Esophagus mucosa (tissue), 1 donor: ENCODE measurements at places on chromosomes 5 and 9. TPM values are rescaled to one million over a fixed set of nuclear protein-coding genes. Genes with fewer than 3 reads are reported as not detected.

The PTGDS gene
- total RNA-seq: 18.4 TPM

The TLE1 gene
- total RNA-seq: 12.0 TPM

The LRRC70 gene
- total RNA-seq: 0.16 TPM

The FREM1 gene
- 0.20 TPM for total RNA-seq

The PPP3R2 gene
- not detected for total RNA-seq

The SPRY4 gene
- total RNA-seq: 2.6 TPM

The SLC6A18 gene
- not detected for total RNA-seq

The SLC23A1 gene
- 0.28 TPM for total RNA-seq

The OTULIN gene
- 26.1 TPM for total RNA-seq

The PRSS3 gene
- total RNA-seq: 107 TPM

The AQP7 gene
- total RNA-seq: 1.7 TPM

DNA sequence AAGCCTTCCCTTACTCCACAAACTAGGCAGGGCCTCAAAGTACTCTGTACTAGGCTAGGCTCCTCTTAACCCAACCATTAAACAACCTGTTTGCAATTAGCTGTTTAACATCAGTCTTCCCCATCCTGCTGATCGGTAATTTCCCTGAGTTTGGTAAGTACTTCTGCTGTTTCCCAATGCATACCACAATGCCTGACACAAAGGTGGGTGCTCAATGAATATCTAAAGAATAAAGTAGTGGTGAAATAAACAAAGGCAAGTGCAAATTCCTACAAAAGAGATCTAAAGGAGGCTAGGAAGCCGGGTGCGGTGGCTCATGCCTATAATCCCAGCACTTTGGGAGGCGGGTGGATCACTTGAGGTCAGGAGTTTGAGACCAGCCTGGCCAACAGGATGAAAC is 25.0 kb downstream of the FBXW2 start:
- no peak for ATAC-seq

GRCh38 chr9:2622461-2623287 is 1.1 kb downstream of the VLDLR start:
- ATAC-seq: peak; percentile 24

GRCh38 chr5:135079099-135079681 is 45.2 kb upstream of the PITX1 start:
- ATAC-seq: no peak

GRCh38 chr5:77867194-77867691 is 91.1 kb upstream of the TBCA start:
- no peak for ATAC-seq

DNA sequence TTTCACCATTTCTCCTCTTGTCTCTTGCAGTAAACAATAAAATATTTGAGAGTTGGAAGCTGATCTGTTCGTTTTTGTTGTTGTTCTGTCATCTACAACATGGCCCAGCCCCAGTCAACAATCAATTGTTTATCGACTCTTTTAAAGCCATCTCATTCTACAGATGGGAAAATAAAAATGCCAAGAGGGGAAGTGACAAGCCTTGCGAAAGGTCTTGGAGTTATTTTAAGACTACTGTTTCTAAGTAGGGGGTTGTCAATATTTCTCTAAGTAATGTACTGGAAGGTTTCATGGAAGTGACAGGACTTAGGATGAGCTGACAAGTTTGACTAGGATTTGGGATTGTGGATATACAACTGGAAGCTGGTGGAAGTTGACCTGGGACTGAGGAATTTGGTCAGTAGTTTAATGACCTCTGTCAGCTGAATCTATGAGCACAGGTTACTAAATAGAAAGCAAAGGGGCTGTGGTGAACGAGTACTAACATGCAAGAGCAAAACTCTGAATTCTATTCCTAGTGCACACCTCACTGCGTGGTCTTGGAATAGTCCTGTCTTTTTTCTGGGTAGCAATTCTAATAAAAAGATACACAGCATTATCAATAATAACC is 57.5 kb upstream of the ADRB2 start:
- no peak for ATAC-seq

DNA sequence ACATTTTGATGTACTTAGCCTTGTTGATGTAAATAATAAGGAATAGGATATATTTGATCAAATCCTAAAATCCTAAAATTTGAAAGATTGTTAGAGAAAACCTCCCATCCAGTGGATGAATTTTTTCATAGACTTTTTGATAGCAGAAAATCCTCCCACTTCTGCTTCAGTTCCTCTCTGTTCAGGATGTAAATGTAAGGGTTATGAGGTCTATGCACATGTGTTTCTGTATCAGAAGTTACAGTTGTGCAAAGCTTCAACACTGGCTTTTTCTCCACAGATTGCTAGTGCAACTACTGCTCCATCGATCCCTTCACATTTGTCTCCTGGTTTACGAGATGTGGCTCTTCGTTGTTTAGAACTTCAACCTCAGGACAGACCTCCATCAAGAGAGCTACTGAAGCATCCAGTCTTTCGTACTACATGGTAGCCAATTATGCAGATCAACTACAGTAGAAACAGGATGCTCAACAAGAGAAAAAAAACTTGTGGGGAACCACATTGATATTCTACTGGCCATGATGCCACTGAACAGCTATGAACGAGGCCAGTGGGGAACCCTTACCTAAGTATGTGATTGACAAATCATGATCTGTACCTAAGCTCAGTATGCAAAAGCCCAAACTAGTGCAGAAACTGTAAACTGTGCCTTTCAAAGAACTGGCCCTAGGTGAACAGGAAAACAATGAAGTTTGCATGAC is 16.0 kb upstream of the SETD9 start:
- ATAC-seq: no peak

DNA sequence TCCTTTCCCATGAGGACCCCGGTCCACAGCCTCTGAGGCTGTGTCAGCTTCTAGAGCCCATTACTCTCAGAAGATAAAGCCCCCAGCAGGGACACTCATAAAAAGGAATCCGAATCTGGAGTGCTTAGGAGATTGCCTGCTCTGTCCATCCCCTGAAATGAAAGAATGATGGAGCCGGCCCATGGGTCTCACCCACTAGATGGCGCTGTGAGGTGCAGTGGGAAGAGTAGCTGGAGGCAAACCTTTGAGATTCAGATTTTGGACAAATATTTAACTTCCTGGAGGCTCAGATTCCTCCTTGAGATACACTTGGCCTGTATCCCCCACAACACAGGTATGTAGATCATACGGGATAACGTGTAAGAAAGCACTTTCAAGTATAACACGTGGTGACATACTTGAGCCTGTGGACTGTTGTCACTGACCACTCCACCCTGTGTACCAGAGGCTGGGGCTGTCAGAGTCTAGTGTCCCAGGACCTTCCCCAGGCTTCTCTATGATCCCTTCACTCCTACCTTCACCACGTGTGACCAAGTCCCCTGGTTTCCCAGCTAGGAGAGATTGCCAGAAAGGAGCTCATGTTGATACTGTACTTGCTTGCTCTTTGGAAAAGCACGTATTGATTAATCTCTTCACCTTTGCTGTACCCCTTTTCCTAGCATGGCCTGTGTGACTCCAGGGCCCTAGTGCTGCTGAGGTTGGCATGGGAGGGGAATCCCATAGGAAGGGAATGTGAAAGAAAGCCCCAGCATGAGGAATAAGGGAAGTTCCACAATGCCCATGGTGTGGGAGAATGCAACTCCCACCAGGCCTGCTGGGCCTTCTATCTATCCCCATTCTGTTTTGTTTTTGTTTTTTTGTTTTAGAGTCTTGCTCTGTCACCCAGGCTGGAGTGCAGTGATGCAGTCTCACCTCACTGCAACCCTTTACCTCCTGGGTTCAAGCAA is 32.1 kb downstream of the TRMO start:
- peak; percentile 49 for ATAC-seq

GRCh38 chr5:173477345-173478040 is 139.0 kb downstream of the BOD1 start:
- ATAC-seq: no peak

DNA sequence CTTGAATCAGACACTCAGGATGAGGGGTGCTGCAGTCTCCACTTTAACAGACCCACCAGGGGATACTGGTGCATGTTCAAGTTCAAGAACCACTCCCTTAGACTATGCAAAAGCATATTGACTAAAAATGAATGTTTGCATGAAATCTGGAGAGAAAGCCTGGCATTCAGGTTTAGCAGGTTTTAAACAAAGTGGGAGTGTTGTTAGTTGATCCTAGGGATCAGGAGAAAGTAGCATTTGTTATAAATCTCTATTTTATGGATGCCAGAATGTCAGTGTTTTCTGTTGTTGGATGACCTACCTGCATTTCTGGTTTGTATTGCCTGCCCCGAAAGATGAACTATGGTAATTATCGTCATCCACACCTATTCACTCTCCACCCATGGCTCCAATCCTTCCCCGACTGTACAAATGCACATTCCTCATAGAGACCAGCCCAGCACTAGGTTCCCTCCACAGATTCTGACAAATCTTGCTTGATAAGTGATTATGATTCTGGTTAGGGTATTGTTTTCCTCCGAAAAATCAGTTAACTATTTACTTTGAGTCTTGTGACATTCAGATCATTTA is 17.2 kb downstream of the TMEM252 start:
- peak; percentile 78 for ATAC-seq

DNA sequence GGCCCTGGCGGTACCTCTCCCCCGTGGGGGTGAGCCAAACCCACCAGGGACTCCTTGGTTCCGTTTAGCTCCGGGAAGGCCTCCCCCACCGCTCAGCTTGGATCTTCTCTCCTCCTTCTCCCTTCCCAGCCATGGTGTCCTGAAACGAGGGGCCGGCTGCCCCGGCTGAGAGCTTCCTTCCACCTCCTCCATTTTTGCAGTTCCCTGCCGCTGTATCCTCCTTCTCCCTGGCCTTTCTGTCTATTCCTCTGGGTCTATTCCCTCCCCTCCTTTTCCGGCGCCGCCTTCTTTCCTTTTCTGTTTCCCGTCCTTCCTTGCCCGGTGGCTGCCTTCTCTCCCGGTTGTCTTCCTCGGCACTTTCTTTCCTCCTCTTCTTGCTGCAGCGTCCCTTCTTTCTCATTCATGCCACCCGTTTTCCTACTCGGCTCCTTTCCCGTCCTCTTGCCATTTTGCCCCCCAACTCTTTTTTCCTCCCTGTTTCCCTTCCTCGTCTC is 110.4 kb downstream of the LIFR start:
- ATAC-seq: no peak

DNA sequence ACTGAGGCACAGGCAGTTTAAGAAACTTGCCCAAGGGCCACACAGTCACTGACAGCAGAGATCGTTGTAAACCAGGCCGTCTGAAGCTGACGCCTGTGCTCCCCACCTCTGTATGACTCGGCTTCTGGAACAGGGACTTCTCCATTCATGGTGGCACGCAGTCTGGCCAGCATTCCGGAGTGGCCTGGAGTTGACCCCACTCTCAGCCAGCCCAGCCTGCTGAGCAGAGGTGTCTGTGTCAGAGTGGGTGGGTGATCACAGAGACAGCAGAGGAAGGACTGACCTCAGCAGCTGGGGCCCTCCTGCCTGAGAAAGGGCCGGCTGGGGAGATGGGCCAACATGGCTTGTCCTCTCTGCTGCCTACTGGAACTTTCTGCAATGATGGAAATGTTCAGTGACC is 12.6 kb downstream of the LRSAM1 start:
- ATAC-seq: no peak

GRCh38 chr5:154253807-154254206 is 63.3 kb downstream of the GALNT10 start:
- ATAC-seq: no peak

DNA sequence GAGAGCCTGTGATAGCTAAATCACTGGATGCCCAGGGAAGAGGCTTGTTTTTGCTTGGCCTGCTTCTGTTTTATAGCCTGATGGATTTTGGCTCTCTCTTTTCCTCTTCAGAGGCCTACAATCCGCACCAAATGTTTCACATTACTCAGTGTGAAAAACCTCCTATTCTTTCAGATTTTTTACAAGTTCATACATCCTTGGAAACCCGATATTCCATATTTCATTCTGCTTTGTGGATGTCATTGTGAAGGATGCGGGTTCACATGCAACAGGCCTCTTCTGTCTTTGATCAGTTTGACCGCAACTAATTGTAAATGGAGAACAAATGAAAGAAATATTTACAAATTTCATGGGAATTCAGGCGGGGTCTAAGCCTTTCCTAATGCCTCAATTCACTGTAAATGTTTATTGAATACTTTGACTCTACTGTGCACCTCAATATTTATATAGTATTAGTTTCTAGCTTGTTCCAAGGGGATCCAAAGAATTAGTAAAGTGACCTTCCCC is 269.9 kb downstream of the DMRT2 start:
- ATAC-seq: no peak

DNA sequence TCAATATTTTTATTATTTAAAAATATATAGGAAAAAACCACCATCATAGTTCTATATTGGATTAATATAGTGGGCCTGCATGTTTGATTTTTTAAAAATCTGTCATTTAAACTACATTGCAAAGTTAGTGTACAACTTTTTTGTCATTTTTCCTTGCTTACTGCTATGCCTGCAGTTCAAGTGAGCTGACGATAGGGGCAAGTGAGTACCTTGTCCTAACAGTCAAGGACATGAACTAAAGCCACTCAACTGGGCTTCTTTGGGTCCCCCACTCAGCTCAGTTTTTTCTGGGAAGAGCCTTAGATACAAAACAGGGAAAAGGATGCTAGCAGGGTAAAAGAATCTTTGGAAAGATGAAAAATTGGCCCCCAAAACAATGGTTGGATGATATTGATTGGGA is 269.9 kb downstream of the MAN2A1 start:
- ATAC-seq: no peak

DNA sequence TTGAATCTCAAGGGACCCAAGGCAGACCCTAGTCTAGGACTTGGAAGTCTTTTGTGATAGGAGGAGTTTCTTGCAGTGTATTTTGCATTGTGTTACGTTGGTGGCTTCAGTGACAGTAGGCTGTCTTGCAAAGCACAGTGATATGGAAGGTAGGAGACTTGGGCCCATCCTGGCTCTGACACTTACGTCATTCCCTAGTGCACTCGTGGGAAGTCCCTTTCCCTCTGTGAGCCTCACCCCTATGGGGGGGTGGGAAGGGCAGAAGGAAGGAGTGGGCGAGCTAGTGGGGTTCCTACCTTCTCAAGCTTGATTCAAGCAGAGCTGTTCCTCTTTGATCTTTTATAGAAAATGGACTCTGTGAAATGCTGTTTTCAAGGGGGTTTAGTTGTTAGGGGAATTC is 9.2 kb upstream of the TEX53 start:
- ATAC-seq: no peak

DNA sequence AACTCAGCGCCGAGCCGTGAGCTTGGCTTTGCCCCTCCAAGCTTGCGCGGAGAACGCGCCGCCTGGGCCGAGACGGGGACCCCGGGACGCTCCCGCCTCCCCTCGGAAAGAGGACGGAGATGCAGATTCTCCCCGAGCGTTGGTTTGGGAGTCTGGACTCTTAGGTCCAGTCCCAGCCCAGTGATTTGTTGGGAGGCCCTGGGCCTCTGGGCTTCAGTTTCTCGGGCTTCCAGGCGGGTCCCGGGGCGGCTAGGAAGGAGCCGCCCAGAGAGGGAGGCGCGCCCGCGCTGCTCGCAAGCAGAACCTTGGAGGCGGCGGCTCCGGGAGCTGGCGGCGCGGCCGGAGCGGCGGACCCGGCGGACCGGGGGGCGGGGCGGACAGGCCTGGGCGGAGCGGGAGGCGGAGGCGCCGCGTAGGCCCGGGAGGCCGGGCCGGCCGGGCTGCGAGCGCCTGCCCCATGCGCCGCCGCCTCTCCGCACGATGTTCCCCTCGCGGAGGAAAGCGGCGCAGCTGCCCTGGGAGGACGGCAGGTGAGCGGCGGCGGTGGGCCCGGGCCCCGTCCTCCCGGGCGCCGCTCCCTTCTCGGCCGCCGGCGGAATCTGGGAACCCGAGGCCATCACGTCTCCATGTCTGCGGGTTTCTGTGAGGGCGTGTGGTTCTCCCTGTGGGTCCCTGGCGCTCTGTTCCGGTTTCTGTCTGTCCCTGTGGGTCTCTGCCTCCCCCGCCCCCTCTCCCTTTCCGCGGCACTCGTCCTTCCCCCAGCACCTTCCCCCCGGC is at the start of gene B4GALT7:
B4GALT7 (plus strand) TSS at position 402 of the 777 bp plus-strand sequence; CDS start at position 481, 79 bp downstream.
- peak; percentile 91 for ATAC-seq

- peak; percentile 63 for ATAC-seq
Observed at GRCh38 chr5:172412724-172413286, 41.5 kb downstream of the SH3PXD2B start.

GRCh38 chr5:160315968-160316367 is 3.6 kb upstream of the CCNJL start:
- no peak for ATAC-seq
